ENCODE measurements at places on chromosomes 3 and 15.

- no peak for DNase-seq
Measured at GRCh38 chr15:78033864-78034263, 43.6 kb downstream of the TBC1D2B start.

DNA sequence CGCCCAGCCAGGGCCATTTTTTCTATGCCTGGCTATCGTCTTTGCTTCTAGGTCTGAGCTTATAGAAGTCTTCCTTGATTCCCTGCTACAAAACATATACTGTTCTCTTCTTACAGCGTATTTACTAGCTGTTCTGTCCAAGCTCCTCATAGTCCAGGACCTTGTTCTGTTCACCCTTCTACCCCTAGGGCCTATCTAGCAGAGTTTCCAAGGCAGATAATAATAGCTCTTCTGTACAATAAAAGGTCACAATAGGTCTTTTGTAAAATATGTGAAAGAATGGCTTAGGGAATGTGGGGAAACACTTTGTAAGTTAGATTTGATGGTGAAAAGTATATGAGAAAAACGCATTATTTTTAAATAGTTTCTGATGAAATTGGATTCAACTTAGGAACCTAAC lies 158.2 kb downstream of the P3H2 start:
- DNase-seq: no peak

DNA sequence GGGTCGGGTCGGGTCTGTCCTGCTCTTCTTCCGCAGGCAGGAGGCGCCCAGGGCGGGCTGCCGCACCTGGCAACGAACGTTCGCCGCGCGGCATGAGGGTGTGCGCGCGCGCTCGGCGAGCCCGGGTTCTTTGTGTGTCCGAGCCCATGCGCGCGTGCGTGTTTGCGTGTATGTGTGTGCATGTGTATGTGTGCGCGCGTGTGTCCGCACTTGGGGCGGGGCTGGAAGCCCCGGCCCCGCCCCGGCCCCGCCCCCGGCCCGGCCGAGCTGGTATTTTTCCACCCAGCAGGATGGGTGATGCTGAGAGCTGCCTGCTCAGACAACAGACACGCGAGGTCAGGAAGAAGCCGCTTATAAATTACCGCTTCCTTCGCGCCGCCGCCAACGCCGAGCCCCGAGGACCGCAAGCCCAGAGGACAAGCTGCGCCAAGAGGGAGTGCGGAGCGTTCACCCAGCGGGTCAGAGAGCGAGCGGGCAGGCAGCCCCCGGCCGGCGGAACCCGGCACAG lies at the start of gene SLC6A6:
Gene SLC6A6, plus strand, starts transcription at position 303 of the 508 bp plus-strand sequence. CDS start 41,029 bp downstream, outside the sequence.
- DNase-seq: peak; percentile 92

DNA sequence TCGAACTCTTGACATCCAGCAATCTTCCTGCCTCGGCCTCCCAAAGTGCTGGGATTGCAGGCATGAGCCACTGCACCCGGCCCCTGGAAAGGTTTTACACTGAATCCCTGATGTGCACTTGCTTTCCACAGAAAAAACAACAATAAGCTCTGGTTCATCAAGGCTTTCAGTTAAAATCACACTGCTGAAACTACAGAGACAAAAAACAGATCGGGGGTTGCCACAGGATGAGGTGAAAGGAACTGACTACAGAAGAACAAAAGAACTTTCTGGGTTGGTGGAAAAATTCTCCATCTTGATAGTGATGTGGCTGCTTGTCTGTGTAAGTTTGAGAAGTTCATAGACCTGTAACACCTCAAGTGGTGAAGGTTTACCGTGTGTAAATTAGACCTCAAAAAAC lies 2.9 kb downstream of the RAB43 start:
- no peak for DNase-seq

GRCh38 chr15:57144448-57144847 lies 226.0 kb downstream of the TCF12 start:
- no peak for DNase-seq

GRCh38 chr15:60155661-60156060 lies 151.6 kb downstream of the FOXB1 start:
- no peak for DNase-seq

DNA sequence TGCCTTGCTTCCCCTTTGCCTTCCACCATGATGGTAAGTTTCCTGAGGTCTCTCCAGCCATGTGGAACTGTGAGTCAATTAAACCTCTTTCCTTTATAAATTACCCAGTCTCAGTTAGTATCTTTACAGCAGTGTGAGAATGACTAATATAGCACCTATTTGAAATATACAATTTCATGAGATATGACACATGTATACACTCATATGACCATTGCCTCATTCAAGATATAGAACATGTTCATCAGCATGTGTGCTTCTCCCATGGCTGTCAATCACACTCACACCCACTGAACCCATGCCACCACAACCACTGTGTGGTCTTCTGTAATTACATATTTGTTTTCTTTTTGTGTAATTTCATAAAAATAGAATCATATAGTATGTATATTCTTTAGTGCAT lies 599.5 kb upstream of the EPHA6 start:
- DNase-seq: no peak

DNA sequence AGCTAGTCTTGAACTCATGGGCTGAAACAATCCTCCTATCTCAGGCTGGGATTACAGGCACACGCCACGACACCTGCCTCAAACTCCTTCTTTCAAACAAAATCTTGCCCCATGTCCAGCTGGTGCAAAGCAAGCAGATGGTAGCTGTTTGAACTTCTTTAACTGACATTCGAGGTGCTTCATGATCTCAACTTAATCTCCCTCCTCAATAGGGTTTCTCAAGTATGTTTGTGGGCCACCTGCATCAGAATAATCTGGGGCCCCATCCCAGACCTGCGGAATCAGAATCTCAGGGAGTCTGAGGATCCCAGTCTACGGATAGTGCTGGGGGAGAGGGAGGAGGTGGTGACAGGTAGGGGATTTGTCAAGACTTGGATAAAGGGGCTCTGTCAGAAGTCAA lies 20.9 kb upstream of the TRH start:
- DNase-seq: no peak

DNA sequence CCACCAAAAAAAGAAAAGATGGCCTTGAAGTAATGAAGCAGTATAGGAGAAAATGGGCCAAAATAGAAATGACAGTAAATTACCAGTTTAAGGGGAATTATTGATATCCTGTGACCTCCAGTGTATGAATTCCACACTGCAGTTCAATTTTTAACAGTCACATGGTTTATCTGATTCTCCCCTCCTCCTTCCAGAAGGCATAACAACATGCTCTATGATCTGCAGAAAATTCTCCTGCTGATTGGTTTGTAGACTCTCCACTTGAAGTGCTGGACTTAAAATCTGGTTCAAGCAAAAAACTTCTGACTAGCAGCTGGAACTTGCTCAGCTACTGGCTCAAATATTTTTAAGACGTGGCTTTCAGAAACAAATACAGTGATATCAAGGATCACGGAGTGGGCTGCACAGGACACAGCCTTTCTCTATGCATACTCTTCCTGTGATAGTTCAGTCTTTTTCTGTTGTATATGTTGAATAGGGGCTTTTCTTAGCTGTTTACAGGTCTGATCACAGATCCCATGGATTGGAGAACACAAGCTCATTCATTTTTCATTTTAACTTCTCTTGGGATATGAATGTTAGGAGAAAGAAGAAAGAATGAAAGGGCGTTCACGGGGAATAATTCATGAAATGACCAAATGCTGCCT lies 211.5 kb downstream of the LSAMP start:
- no peak for DNase-seq

DNA sequence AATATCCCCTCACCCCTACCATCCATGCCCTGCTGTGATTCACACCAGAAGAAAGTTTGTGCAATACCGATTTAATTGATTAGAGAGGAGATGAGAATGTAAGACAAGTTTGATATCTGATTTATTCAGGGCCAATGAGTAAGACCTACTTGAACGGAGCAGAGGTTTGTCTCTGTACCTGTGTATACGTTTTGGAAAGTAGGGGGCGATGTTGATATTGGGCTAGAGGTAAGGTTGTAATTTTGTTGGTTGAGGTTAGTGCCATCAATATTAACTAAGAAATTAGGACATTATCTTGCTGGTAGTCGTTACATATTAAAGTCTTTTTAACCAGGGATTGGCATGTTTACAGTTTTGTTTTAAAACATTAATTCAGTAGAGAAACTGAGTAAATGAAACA lies 20.5 kb downstream of the EAF2 start:
- no peak for DNase-seq

DNA sequence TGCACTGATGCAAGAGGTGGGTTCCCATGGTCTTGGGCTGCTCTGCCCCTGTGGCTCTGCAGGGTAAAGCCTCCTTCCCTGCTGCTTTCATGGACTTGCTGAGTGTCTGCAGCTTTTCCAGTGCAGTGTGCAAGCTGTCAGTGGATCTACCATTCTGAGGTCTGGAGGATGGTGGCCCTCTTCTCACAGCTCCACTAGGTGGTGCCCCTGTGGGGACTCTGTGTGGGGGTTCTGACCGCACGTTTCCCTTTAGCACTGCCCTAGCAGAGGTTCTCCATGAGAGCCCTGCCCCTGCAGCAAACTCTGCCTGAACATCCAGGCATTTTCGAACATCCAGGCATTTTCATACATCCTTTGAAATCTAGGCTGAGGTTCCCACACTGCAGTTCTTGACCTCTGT lies 329.8 kb upstream of the NAALADL2 start:
- no peak for DNase-seq

DNA sequence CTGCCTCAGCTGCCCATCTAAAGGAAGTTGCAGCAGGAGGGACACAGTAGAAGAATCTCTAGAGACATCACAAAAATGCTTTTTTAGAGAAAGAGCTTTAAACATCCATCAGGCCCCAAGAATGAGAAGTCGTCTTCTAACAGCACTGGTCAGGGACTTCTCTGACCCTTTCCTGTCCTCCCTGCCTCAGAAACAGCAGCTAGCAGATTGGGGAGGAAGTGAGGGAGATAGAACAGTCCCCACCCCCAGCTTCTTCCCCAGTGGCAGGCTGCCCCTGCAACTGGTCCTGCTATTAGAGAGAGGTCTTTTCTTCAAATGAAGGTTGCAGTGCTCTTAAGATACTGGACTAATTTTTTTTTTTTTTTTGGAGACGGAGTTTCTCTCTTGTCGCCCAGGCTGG lies 55.1 kb downstream of the PDE8A start:
- no peak for DNase-seq

DNA sequence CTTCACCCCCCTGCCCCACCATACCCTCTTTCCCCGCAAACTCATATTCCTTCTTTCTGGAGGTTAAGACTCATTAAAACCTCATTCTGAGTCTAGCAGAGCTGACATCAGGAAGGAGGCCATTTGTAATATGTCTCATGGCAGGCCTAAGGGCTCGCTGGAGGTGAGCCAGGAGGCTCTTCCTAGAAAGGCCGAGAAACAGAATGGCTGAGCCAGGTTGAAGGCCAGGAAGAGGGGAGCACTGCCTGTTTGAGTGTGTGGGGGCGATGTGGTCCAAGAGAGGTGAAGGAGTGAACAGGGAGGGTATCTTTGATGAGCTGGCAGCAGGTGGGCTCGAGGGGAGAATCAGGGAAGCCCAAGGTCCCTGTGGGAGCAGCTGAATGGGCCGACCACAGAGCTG lies 317.3 kb downstream of the TLE3 start:
- no peak for DNase-seq
